ENCODE measurements at places on chromosomes 3 and 15.
A peak's percentile ranks its signal among the peaks of the same experiment; 100 is the strongest.

DNA sequence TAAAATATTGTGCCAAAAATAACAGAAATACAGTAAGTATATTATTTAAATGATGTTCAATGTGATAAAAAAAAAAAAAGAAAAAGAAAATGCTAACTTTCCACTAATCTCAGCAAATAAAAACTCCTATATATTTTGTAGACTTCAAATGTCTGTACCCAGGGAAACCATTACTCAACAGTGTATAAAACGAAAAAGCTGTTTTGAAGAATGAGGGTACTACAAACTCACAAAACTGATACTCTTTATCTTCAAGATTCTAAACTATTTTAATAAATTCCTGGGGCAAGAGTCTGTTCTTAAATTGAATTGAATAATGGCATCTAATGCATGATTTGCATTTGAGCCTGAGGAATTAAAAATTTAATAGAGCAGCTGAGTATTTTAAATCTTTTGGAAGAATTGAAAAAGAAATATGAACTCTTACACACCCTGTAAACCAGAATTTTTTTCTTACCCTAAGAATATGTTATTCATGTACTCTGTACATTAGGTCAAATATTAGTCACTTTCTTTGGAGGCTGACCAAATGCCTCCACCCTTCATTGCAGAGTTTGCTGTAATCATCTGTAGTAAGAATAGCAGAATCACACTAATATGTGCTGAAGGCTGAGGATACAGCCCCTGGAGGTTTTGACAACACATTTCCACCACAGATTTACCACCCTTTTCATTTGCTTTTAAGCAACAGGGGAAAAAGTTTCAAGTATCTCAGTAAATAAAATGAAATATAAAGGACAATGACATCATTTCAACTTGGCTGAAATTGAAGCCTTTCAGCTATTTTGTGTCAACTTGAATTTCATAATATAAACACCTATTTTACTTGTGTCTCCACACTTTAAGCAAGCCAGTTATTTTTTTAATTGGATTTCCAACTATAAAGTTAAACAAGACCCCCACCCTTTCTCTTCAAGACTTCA is 79.7 kb downstream of the FBN1 start:
- DNase-seq = no peak

GRCh38 chr15:58908550-58909309 is 24.7 kb downstream of the SLTM start:
- no peak for DNase-seq

DNA sequence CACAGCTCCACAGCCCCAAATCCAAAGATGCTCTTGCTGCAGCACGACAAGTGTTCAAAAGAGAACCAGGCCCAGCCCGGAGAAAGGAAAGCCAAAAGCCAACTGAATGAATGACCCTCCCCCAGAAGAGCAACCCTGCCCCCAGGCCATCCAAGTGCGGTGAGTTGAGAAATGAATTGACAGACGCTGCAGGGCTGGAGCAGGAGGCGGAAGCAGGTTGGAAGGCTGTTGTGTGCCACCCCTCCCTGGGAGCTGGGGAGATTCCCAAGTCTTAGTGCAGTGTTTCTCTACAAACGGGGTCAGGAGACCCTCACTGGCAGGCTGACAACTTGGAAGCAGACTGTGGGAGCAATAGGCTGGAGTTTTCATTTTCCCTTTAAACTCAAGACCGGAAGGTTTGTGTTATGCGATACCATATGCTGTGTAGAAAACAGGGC is 3.5 kb upstream of the SPTBN5 start:
- DNase-seq = no peak

- no peak for DNase-seq
Observed at GRCh38 chr15:77226652-77227051, 155.7 kb upstream of the TSPAN3 start.

- no peak for DNase-seq
Observed at GRCh38 chr3:32316319-32316718, 75.3 kb upstream of the CMTM7 start.

- DNase-seq = no peak
Observed at GRCh38 chr15:42066764-42067415, 27.5 kb downstream of the PLA2G4D start.

GRCh38 chr15:77483425-77484140 is 62.9 kb downstream of the HMG20A start:
- DNase-seq = no peak

GRCh38 chr3:129233538-129233937 is 15.9 kb upstream of the COPG1 start:
- DNase-seq = no peak

- peak; percentile 61 for DNase-seq
Observed at GRCh38 chr3:64088408-64089205, 65.3 kb upstream of the PSMD6 start.

- no peak for DNase-seq
Observed at GRCh38 chr3:98777286-98777685, 14.1 kb downstream of the ST3GAL6 start.

DNA sequence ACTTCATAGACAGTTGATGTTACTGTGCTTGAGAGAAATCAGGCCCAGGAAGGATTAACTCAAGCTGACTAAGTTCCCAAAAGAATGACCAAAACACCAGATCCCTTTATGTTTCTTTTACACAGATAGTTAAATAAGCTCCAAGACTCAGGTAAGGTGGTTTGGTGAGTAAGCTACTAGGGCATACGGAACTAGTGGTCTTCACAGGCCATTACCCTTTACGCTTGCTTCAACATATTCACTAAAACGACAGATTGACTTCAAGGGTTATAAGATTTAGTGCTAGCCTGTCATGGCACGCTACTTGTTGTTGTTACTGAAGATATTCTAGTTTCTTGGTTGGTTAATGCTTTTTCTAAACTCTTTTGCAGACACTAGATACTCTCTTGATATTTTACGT is 369.3 kb downstream of the LPP start:
- no peak for DNase-seq

DNA sequence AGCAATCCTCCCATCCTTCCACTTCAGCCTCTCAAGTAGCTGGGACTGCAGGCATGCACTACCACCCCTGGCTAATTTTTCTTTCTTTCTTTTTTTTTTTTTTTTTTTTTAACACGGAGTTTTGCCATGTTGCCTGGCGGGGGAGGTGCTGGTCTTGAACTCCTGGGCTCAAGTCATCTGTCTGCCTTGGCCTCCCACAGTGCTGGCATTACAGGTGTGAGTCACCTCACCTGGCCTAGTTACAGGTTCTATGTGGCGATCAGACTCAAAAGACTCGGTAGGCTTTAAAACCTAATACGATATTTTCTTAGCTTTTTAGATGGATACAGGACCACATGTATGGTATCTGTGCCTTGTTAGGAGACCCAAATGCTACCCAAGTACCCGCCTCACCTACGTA is 14.0 kb upstream of the SLC25A26 start:
- DNase-seq = no peak

DNA sequence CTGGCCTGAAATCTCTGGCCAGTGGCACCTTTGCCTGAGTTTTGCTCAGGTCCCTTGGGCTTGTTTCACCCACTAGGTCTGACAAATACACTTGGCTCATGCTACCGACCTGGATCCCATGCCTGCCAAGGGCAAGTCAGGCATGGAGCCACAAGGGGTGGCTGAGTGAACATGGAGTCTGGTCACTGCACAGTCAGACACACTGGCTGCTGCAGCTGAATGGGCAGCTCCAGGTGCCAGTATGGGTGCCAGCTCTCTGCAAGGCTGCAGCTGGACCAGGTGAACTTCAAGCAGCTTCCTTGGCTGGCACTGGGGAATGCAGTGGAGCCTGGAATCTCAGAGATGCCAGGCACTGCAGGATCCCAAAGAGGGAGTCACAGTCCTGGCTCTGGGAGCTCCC is 170.3 kb downstream of the NECTIN3 start:
- no peak for DNase-seq

DNA sequence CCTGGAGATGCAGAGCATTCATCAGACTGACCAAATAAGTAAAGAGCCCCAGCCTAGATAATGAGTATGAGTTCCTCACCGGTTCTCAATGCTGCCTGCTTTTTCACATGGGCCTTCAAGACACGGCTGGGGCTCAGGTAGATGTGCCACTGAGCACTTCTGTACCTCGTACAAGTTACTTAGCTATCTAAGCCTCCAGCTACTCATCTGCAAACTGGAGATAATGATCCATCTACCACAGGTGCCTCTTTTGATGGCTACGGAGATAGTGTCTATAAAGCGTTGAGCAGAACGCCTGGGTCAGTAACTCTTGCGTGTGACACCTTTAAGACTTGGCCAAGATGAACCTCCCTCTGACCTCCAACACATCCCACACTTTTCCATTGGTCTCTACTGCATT is 56.3 kb downstream of the CCR4 start:
- no peak for DNase-seq

- peak; percentile 96 for DNase-seq
Observed at GRCh38 chr3:194130807-194131589, 5.0 kb upstream of the HES1 start.

DNA sequence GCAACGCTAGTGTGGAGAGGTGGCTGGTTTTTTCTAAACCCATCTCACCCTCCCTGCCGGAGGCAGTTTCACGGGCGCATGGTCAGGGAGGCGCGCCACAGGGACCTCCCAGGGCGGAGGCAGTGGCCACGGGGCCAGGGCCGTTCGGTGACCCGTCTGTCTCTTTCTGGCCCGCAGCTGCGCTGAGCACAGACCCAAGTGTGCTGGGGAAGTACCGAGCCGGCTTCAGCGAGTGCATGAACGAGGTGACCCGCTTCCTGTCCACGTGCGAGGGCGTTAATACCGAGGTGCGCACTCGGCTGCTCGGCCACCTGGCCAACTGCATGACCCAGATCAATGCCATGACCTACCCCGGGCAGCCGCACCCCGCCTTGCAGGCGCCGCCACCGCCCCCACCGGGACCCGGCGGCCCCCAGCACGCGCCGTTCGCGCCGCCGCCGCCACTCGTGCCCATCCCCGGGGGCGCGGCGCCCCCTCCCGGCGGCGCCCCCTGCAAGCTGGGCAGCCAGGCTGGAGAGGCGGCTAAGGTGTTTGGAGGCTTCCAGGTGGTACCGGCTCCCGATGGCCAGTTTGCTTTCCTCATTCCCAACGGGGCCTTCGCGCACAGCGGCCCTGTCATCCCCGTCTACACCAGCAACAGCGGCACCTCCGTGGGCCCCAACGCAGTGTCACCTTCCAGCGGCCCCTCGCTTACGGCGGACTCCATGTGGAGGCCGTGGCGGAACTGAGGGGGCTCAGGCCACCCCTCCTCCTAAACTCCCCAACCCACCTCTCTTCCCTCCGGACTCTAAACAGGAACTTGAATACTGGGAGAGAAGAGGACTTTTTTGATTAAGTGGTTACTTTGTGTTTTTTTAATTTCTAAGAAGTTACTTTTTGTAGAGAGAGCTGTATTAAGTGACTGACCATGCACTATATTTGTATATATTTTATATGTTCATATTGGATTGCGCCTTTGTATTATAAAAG is 1.8 kb downstream of the HES1 start:
- peak; percentile 67 for DNase-seq

DNA sequence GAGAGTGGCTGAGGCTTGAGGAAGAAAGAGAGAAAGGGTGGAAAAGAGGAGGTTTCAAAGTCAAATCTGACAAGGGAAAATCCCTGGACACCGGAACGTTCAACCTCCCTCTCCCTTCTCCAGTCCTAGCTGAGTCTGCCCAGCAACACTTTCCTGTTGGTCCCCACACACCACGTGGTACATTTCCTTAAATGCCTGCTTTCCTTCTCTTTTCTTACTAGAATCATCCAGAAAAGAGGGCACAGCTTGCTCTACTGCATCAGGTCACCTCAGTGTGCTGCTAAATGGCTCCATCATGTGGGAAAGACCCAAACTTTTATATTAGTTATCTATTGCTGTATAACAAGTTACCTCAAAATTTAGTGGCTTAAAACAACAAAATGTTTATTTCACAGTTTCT is 181.2 kb downstream of the NECTIN3 start:
- DNase-seq = no peak

GRCh38 chr3:8509961-8510360 is 8.3 kb downstream of the LMCD1 start:
- DNase-seq = no peak

GRCh38 chr3:135918600-135918999 is 46.9 kb upstream of the PPP2R3A start:
- peak; percentile 18 for DNase-seq

DNA sequence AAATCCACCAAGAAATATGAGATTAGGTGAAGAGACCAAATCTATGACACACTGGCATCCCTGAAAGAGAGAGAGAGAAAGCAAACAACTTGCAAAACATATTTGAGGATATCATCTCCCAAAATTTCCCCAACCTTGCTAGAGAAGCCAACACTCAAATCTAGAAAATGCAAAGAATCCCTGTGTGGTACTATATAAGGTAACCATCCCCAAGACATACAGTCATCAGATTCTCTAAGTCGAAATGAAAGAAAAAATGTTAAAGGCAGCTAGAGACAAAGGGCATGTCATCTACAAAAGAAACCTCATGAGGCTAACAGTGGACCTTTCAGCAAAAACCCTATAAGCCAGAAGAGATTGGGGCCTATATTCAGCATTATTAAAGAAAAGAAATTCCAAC is 622.1 kb upstream of the LMCD1 start:
- DNase-seq = no peak

DNA sequence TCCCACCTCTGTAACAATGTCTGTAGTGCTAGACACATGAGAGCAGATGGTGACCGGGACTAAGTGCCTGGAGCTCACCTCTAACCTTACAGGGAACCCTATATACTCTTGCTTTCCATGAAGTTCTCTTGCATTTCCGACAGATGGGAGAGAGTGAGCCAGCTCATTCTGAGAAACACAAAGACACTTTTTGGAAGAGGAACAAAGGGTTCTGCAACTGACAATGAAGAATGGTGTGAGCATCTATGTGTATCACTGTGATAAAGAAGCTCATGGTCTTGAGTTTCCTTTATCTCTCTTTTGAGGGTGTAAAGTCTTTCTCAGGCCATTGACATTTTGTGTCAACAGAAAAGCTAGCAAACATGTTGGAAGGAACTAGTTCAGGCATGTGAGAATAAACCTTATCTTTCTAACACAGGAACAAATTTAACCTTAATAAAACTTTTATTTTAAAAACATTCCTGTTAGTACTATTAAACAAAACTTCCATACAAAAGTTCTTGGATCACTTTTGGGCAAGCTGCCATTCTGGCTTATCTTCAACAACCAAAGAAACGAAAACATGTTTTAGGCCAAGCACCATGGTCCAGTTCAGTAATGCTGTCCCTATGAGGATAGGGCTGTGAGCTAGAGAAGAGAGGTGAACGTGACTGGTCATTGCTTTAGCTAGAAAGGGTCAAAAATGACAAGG is 142.7 kb downstream of the THRB start:
- DNase-seq = no peak

GRCh38 chr15:23645371-23646164 is 2.1 kb downstream of the MAGEL2 start:
- no peak for DNase-seq
